ENCODE measurements at places on chromosomes 1 and 21.
A peak's percentile ranks its signal among the peaks of the same experiment; 100 is the strongest.

DNA sequence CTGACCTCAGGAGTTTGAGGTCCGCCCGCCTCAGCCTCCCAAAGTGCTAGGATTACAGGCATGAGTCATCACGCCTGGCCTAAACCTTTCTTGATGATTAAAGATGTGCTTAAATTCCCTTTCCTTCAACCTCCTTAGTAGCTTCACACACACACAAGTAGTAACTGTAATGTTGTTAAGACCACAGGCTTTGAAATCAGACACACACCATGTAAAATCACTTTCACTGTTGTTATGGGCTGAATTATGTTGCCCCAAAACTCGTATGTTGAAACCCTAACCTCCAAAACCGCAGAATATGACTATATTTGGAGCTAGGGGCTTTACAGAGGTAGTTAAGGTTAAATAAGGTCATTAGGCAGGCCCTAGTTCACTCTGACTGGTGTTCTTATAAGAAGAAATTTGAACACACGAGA, 180.2 kb downstream of the NR5A2 start:
- no peak for DNase-seq

DNA sequence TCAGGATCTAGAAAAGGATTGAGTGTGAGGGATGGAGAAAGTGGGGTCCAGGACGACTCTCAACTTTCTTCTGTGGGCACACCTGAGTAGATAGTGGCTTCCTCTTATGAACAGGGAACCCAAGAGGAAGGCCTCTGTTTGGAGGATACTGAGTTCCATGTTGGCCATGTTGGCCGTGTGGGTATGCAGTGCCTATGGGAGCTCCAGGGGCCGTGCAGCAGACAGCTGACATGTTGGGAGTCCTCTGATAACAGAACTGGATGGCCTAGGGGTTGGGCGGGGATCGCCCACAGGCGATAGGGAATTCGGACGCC, 43.0 kb downstream of the TMEM53 start:
- DNase-seq, result no peak

GRCh38 chr1:2318314-2319278, 72.8 kb downstream of the MORN1 start:
- DNase-seq, result no peak

- DNase-seq, result no peak
Observed at GRCh38 chr1:187294421-187295201, 465.9 kb downstream of the PLA2G4A start.

DNA sequence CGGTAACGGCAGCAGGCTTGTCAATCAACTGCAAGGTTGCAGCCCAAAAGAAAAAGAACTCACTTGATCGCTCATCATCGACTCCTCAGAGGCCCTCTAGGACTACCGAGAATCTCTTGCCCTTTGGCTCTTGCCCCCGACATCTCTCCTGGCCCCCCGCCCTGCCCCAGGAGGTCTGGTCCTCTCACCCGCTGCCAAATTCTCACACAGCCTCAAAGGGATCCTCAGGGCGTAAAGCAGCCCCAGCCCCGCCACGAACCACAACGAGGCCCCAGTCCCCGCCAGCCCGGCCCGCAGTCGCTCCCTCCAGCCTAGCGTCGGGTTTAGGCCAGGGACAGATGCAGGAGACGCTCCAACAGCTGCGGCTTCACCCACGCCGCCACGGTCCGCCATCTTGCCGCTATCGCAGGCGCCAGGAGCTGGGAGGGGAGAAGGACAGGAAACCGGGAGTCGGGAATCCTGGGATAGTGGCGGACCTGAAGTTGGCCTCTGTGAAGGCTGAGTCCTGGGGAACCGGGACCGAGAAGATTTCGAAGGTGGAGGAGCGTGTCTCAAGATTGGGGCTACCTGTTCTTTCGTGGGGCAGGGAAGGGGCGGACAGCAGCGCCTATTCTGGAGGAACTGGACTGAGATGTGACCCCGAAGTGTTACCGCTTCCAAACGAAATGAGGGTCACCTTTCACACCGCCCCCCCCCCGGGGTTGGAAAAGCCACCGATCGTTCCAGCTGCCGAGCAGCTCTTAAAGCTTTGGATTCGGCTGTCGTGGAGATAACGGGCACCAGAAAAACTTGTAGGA, at the start of gene ST7L:
ST7L (minus strand) TSS at position 421 of the 797 bp plus-strand sequence; CDS start at position 393, 28 bp downstream.
- peak; percentile 46 for DNase-seq

GRCh38 chr1:234605983-234606783, 3.8 kb downstream of the IRF2BP2 start:
- DNase-seq, result no peak

- no peak for DNase-seq
Observed at GRCh38 chr21:35020436-35020835, 28.7 kb downstream of the RUNX1 start.

- DNase-seq, result no peak
Observed at GRCh38 chr1:88700425-88701013, 16.4 kb downstream of the PKN2 start.

DNA sequence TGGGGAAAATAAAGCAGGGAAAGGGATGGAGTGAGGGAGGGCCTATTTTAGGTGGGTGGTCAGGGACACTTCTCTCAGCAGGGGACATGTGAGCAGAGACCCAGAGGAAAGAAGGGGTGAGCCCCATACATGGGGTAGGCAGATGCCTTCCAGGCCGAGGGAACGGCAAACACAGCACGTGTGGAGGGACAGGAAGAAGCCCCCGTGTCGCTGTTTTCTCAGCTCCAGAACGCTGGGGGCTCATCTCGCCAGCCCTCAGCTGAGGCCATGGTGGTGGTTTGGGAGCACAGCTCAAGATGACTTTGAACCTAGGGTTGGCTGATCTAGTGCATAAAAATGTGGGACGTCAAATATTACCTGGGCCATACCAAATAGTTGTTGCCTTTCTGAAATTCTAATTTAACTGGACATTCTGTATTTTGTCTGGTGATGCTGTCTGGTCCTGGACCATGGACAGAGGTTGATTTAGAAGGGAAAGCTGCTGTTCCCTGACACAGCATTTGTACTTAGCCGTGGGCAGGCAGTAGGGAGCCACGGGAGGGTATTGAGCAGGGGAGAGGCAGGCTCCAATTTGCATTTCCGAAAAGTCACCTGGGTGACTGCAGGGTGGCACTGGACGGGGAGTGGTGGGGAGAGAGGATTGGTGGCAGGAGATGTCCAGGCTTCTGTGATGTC, 53.1 kb upstream of the RUNX3 start:
- DNase-seq, result no peak

- DNase-seq, result no peak
Observed at GRCh38 chr1:150973836-150974579, 627 bp downstream of the CERS2 start.

DNA sequence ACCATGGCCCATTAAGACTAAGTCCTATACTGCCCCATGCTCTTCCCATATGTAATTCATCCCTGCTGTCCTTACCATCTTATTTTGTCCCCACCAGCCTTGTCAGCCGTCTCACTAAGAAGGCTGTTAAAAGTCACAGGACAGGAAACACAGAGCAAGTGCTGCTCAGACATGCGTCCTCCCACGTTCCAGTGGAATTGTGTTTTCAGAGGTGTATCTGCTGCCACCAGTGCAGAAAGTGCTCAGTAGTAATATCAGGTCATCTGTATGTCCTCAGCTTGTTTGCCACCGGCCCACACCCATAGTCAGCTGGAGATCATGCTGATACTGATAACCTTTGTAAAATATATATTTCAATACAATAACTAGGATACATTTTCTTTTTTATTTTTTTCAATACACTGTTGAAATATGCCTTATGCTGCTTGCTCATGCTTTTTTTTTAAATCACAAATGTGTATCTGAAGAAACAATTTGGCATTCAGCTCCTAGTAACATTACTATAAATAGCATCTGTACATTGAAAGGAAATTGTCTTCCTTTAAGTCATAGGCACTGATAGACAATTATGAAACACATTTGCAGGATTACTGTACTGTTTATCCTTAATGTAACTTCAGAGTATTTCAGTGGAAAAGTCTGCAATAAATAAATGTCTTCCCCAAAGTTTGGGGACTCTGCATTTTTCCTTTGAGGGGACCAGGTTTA, 156.9 kb downstream of the EDEM3 start:
- no peak for DNase-seq

DNA sequence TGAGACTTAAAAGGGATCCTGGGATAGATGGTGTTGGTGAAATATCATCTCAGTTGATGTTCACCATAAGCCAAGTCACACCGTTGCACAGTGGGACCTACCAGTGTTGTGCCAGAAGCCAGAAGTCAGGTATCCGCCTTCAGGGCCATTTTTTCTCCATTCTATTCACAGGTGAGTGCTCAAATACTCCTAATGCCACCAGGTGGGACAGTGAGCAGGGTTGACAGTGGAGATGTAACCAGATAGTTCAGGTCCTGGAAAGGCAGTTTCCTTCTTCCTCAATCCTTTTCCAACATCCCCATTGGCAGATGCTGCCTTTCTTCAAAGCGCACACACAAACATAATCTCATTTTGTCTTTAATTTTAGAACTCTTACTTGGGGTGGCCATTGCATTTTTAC, 11.6 kb downstream of the CD160 start:
- DNase-seq, result no peak

- no peak for DNase-seq
Observed at GRCh38 chr1:200037904-200038303, 10.4 kb downstream of the NR5A2 start.

DNA sequence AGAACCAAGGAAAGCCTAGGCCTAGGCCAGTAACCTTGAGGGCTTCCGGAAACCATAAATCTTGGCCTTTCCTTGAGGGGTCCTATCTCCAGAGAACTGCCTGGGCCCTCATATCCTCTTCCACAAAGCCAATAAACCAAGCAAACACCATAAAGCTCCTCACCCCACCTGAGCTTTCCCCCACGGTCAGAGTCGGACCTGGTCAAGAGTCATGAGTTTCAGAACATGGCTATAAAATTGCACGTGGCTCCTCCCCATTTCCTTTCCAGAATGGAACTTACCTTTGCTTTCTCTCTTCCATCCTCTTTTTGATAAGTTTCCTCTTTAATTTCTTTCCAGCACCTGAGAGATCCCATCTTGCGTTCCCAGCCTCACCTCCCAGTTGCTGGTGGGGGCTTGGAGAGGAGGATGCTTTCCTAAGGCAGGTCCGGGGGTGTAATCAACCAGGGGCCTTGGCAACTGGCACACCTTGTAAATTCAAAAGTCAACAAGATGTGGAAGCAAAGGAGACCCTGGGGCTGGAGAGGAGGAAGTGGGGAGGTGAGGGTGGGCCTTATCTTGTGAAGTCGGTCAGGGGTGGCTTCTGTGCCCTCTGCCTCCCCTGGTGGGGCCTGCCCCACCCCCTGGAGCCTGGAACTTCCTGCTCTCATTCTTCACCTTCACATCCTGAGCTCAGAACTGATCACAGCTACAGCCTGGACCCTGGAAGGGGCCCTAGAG, 259.9 kb downstream of the FOXD2 start:
- DNase-seq, result no peak

DNA sequence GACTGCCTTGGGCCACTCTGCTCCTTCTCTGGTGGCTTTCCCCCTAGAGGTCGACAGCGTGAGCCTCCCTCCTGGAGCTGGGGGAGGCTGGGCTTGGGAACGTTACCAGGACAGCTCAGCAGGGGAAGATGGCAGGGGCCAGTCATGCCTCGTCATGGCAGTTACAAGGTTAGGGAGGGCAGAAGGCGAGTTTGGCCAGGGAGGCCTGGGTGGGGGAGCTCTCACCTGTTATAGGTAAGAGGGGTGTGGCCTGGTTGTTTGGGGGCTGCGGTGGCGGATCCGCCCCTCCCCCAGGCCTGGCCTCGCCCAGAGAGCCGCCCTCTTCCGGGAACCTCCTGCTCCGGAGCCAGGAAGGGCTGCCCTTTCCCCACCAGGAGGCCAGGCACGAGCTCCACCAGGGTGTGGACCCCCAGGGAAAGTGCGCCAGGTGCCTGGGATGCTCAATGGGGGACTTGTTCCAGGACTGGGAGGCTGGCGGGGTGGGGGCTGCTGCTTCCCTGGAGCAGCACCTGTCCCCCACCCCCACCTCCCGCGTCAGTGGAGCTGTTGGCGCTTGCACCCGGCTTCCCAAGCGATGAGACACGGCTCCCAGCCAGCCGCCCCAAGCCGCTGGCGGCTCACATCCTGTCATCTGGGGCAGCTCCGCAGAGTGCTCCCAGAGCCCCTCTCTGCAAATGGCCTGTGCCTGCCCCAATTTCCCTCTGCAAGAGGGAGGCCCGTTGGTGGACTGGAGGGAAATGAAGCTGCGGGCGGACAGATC, 23.6 kb upstream of the PKP1 start:
- no peak for DNase-seq
